ENCODE measurements at places on chromosomes 1 and 21. TPM values are rescaled to one million over a fixed set of nuclear protein-coding genes. Genes with fewer than 3 reads are reported as not detected.

- DNase-seq: no peak
Observed at GRCh38 chr1:215987092-215987875, 420.2 kb downstream of the KCTD3 start.

Gene SDCCAG8
- 31.6 TPM for total RNA-seq

Gene HPCAL4
- not detected for total RNA-seq

GRCh38 chr1:6691507-6691906 is 10.1 kb downstream of the DNAJC11 start:
- no peak for DNase-seq

DNA sequence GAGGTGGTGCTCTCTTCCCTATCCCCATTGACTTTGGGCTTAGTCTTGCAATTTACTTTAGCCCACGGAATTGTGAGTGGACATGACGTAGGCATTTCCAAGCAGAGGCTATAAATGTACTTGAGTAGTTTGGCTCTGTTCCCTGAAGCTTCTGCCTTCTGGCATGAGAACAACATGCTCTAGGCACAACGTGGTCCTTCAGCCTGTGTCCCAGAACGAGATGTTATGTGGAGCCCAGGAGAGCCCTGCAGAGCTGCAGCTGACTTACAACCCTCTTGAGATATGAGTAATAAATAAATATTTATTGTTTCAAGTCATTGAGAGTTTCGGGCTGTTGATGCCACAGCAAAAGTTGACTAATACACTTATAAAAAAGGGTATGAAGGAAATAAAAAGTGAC is 105.2 kb upstream of the HMGB4 start:
- no peak for DNase-seq

DNA sequence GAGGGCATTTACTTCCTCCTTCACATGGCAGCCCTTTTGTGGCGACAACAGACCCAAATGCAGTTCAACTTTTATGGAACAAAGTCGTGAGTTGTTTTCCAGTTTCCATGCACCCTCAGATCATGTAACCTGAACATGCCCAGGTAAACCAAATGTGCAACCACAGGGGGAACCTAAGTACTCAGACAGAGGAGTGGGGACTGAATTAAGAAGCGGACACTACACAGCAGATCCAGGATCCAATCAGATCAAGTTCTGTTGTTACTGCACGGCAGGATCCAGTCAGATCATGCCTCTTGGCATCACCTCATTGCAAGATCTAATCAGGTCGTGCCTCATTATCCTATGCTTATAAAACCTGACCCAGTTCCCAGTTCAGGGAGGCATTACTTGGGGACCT is 115.7 kb downstream of the MATN1 start:
- DNase-seq: no peak

DNA sequence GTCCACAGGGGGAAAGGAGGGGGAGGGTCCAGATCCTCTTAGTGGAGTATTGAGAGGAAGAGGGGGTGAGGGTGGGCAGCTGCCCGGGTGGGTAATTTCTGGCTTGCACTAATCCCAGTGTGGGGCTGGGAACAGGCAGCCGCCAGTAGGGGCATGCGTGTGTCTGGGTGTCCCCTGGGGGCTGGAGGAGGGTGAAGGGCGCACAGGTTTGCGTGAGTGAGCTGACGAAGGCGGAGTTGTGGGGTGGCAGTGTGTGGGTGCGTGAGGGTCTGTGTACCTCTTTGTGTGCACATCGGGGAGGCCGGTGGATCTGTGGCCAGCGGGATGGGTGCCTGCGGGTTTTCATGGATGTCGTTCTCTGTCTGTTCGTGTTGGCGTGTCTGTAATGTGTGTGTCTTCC is 97.3 kb downstream of the PAX7 start:
- DNase-seq: no peak

DNA sequence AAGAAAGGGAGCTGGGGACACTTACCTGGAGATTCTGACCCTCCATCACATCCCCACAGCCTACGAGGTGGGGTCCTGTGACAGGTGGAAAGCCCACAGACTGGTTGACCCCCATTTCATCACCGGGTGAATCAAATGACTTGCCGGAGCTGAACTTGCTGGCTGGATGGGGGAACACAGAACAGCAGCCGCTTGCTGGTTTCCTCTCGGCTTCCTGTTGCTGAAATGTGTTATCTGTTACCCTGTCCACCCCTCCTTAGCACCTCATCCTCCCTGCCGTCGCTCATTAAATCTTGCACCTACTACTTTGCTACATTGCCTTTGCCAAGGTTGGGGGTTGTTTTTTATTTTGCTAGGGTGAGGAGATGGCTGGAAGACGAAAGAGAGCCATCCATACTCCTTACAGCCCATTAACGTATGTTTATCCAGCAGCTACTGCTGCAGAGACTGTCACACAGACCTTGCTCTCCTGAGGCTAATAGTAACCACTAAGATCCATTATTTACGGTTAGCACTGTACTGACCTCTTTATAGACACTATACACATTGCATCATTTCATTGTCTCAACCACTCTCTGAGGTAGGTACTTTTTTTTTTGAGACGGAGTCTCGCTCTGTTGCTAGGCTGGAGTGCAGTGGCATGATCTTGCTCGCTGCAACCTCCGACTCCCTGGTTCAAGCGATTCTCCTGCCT is 7.0 kb downstream of the PAFAH2 start:
- DNase-seq: no peak

DNA sequence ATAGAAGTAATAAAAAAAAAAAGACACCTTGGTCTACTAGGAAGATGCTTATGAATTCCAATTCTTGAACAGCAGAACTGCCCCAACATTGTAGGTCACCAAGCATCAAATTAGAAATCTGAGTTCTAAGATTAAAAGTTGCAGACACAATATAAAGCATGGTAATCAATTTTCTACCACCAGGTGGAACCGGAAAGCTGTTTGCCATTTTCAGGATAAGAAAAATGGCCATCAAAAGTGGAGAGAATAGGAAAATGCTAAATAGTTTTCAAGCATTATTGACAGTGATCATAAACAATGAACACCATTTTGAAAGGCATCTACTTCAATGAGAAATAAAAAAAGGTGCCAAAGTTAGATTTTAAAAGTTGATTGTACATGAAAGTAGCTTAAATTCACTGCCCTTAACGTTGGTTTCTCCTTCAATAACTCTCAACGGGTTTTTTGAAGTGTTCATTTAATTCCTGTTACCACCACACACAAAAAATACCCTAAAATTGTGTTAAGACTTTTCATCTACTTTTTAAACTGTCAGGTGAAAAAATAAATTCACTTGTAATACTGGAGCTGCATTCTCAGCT is 252.9 kb downstream of the KCNT2 start:
- DNase-seq: no peak

DNA sequence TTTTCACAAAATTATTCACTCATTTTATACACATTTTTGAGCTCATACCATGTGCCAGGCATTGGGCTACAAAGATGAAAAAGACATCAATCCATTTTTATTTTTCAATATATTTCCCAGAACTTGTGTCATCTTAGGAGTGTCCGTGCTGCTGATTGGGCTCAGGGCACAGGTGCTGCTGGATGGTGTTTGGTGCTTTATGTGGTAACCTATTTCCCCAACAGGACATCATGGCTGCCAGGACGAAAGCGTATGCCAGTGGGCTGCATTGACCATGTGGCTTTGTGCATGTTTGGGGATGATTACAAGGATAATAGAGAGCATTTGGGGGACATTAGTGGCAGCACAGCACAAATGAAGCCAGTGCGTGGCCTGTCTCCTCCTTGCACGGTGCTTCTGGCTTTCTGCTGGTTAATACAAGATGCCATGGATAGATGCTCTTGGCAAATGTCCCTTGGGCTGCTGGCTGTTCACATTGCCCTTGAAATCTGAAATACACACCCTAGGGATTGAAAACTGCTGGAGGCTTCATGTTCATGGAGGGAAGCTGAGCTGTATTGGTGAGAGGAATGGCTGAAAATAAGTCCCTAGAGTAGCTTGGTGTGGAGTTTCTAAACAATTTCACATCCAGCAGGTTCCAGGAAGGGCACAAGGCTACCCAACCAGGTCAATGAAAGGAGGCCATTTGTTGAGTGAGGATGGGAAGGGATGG is 52.3 kb downstream of the TENT5C start:
- DNase-seq: no peak

Gene RHBG
- 0.71 TPM for total RNA-seq

DNA sequence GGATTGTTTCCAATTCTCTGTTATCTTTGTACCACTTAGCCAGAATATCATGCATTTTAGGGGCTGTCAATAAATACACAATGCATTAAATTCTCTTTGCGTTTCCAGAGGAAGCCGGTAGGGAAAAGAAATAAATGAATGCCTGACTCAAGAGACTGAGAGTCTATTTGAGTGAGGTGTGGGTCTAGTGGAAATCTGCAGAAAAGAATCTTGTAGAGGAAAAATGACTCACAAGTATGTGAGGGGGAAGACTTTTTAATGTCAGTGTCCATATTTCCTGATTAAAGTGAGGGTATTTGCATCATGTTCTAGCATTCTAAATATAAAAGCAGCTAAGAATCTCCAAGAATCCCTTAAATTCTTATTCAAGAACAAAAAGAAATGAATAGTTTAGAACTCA is 271.1 kb downstream of the PTPRC start:
- DNase-seq: no peak

GRCh38 chr1:108717774-108718316 is 5.1 kb downstream of the FNDC7 start:
- no peak for DNase-seq

DNA sequence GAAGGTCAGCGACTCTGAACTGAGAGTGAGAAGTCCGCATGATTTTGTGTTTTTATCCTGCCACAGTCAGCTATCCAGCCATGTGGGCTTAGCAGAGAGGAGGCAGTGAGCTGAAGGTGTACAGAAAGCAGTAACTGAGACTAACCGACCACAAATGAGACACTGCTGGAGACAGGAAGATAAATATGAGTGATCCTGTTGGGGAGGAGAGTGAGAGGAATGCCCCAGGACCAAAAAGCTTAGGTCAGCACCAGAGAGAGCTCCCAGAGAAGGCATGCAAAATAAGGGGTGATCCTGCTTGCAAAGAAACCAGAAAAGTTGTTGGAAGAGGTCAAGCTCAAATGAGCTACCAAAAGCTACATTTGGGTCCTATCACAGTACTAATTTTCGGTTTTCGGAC is 63.7 kb downstream of the HLCS start:
- no peak for DNase-seq

Gene TIAM1
- 36.8 TPM for total RNA-seq

DNA sequence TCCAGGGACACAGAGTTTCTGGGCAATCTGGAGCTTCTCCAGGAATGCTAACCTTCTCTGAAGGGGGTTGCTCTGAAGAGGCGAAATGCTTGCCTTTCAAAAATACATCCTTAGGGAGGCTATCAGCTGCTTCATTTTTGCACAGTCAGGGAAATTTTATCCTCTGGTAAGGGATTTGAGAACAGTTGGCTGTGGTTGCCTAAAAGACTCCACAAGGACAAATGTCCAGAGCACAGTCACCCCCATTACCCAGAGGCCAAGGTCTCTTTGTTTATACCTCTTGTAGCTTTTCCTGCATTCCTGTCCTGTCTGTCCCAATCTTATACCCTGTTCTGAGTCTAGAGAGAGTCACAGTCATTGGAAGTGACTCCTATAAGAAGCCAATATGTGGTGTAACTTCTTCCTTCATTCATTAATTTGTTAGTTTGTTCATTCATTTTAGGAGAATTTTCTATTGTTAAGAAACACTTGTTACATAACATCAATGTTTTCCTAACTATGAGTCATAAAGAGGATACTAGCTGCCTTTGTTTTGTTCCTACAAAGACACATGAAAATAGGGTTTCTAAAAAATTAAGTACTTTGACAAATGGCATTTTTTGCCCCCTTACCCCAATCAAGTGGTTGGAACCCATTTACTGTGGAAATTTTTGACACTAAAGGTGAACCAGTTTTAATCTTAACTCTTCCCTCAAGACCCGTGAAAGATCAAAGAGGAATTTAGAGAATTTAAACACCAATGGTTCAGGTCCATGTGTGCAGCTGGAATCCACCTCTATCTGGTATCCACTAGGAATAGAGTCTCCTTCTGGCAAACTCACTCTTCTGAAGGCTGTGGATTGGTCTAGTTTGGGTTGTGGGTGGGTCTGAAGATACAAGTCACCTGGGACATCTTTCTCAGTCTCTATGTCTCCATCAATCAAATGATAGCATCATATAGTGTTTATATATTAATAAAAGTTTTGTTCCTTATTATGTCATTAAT is 47.1 kb downstream of the GPR88 start:
- DNase-seq: no peak

Gene CD247
- total RNA-seq: not detected

DNA sequence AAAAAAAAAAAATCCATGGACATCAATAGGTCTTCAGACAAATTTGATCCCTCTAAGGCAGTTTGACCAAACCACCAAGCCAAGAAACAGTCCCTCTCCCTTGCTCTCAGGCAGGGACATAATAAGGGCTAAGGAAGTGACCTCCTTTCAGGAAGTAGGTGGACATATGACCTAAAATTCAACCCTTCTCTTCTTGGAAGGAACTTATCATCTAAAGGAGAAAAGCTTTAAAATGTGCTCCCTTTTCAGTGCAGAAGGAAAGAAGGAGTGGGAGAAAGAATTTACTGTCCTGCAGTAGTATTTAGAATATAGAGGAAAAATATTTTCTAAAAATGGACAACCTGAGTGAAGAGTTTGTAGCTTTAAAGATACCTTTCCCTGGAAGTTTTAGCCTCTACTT is 118.1 kb downstream of the DTL start:
- no peak for DNase-seq

DNA sequence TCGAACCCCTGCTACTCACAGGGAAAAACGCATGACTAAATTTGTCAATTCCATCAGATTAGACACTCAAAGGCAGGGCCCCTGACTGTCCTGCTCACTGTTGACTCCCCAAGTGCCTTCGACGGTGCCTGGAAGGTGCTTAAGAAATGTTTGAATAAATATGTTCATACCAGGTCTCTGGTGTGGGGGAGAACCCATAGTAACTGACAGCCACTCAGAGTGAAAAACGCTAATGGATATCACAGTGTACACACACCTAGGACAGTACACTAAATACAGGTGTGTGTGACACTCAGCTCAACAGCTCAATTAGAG is 39.7 kb upstream of the WASF2 start:
- no peak for DNase-seq

Gene SF3B4
- 72.8 TPM for total RNA-seq

- DNase-seq: no peak
Observed at GRCh38 chr1:209414803-209415329, 168.6 kb upstream of the CAMK1G start.

DNA sequence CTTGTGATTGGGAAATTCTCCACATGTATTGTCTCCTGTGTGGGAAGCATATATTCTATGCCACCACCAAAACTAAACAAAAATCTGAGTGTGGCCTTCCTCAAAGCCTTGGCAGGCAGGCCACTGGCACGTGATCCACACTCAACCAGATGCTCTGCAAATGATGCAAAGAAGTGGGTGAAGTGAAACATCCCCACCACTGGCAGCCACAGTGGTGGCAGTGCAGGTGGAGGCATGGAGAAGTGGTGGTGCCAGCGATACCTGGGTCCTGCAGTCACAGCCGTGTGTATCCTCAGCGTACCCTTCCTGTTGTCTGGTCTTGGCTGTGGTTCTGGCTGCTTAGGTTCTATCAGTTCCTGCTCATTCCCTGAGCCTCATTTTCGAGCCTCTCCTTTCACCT is 65.2 kb downstream of the PLPPR5 start:
- no peak for DNase-seq

DNA sequence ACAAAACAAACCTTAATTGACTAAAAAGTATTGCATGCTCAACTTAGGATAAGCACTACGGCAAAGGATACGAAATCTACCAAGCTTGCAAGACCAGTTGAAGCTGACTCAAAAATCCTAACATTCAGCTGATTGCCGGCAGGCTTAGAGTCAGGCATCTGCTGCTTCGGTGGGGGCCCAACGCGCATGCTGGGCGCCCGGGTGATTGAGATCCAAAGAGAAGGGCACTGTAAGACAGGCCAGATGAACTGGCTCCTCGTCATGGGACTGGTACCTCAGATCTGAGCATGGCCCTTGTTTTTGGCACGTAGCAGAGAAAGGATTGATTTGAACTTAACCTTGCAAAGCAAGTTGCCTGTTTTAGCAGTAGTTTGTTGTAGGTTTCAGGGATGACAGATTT is 86.6 kb downstream of the PRDM2 start:
- DNase-seq: no peak
